ENCODE measurements at places on chromosomes 12 and 14. TPM values are rescaled to one million over a fixed set of nuclear protein-coding genes. Genes with fewer than 3 reads are reported as not detected.

RTL1 gene
- not detected for total RNA-seq

HPD gene
- total RNA-seq: 1.4 TPM

DNA sequence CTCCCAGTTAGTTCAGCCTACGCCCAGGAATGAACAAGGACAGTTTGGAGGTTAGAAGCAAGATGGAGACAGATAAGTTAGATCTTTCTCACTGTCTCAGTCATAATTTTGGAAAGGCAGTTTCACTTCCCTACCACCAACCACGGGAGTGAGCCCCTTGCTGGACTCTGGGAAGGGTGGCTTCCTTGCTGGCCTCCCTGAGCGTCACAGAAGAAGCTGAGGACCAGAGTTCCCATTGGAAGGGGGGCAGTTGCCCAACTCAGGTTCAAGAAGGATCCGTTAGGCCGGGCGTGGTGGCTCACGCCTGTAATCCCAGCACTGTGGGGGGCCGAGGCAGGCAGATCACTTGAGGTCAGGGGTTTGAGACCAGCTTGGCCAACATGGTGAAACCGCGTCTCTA is 106.2 kb upstream of the MAX start:
- H3K27ac ChIP-seq: no peak overlapping the region
- H3K4me1 ChIP-seq: no peaks in the 10 kb centered on the region
- H3K36me3 ChIP-seq: no peaks in the 10 kb centered on the region
- no peaks in the 10 kb centered on the region for H3K27me3 ChIP-seq
- H3K4me3 ChIP-seq: no peak overlapping the region
- DNase-seq: no peak

GRCh38 chr14:52776816-52777215 is 14.6 kb downstream of the GNPNAT1 start:
- no peak overlapping the region for H3K4me3 ChIP-seq
- H3K4me1 ChIP-seq: no peaks in the 10 kb centered on the region
- H3K36me3 ChIP-seq: peaks cover 42% of the 10 kb centered on the region
- no peaks in the 10 kb centered on the region for H3K27me3 ChIP-seq
- no peak for DNase-seq

- no peak overlapping the region for H3K27ac ChIP-seq
- DNase-seq: no peak
- H3K4me1 ChIP-seq: no peaks in the 10 kb centered on the region
Measured at GRCh38 chr14:32408018-32408417, 78.9 kb downstream of the AKAP6 start.

DNA sequence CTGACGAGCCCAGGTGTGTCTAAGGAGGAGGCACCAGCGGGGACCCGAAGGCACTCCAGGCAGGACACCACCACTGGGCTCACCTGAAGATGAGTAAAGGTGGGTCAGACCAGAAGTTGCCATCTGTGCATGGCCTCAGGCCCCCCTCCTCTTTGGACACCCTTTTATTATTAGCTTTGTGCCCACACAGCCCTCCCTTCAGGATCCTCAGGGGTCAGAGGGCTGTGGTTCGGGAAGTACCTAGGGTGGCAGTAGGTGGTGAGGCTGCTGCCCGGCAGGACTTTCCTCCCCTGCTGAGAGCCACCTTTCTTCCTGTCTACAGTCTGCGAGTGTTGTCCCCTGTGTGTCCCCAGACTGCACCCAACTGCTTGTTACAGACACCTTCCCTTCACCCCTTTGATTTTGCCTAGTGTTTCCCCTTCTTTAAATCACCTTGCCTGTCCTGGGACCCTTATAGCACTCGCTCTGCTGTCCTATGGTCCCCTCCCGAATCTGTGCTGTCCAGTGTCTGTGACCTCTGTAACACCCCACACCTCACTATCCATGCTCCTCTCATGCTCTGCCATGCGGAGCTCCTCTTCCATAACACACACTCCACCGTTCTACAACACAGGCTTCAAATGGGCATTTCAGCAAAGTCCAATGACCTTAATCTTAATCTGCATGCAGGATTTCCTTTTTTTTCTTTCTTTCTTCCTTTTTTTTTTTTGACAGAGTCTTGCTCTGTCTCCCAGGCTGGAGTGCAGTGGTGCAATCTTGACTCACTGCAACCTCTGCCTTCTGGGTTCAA is 25.7 kb downstream of the SOAT2 start:
- no peaks in the 10 kb centered on the region for H3K27me3 ChIP-seq
- no peaks in the 10 kb centered on the region for H3K4me1 ChIP-seq
- no peak overlapping the region for H3K4me3 ChIP-seq
- no peak overlapping the region for H3K27ac ChIP-seq
- no peaks in the 10 kb centered on the region for H3K36me3 ChIP-seq
- DNase-seq: no peak

TAS2R13 gene
- 0.86 TPM for total RNA-seq

GRCh38 chr14:92561906-92562479 is 48.4 kb downstream of the RIN3 start:
- peaks cover 12% of the 10 kb centered on the region for H3K4me1 ChIP-seq
- DNase-seq: no peak
- H3K27ac ChIP-seq: no peak overlapping the region

TAS2R8 gene
- total RNA-seq: not detected
